ENCODE measurements at places on chromosomes 2 and 18.
A peak's percentile ranks its signal among the peaks of the same experiment; 100 is the strongest.

GRCh38 chr2:121721926-121722325 is 14.7 kb downstream of the NIFK start:
- DNase-seq, result no peak

- DNase-seq, result no peak
Observed at GRCh38 chr2:126849991-126850535, 48.6 kb upstream of the TEX51 start.

DNA sequence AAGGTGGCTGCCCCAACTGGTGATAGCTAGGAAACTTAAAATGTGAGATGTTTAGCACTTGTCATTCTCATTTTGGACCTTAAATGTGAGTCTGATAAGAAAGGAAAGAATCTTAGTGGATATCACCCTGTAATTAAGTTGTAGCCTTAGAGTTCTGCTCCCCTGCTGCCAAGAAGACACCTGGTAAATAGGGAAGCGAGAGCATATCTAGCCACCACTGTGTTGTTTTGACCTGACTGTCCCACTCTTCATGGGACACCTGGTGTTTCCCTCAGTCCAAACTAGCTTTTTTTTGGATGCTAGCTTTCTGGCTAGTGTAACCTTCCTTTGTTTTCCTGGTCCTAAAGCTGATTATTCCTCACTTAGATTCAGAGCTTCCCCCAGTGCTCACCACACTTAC is 357.6 kb downstream of the RAD51AP2 start:
- DNase-seq, result no peak

DNA sequence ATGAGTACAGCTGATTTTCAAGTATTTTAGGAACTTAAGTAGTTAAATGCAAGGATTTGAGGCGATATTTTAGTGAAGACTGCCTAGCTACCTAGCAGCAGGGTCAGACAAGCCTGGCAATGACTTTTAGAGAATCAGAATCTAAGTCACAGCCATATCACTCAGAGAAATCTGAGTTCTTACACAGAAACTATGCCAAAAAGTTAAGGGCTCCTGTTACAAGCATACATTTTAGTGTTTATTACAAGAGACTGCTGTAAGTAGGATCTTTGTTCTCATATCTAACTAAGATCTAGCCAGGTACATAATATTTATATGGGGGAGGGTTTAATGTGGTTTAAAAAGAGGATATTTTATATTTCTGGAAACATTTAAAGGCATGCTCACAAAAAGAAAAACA is 37.5 kb downstream of the MAP4K3 start:
- no peak for DNase-seq

DNA sequence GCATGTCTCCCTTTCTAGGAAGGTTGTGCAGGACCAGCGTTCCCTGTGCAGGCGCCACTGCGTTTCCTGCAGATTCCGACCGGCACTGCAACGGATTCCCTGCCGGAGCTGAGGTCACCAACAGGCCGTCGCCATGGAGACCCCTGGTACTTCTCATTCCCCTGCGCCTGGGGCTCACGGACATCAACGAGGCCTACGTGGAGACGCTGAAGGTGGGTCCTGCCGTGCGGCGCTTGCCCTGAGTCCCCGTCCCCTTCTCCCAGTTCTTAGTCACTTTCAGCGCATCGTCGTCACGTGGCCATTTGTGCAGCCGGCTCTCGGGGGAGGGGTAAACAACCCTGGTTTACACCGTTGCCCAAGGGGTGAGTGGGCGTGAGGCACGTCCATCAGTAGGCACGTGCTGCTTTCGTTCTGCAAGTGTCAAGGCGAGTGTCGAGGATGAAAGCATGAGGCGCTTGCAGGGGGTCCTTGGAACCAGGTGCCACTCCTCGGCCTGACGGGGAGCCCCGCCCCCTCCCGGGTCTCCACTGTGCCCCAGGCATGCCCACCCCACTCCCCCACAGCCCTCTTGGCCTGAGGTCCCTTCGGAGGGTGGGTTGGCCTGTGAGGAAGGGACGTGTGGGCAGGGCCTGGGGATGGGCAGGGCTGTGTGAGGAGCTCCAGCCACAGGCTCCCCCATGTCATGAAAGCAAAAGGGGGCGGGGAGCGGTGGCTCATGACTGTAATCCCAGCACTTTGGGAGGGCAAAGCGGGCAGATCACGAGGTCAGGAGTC is 19.8 kb downstream of the DTYMK start:
- no peak for DNase-seq

GRCh38 chr2:186725783-186726182 is 31.9 kb downstream of the FAM171B start:
- DNase-seq, result no peak

DNA sequence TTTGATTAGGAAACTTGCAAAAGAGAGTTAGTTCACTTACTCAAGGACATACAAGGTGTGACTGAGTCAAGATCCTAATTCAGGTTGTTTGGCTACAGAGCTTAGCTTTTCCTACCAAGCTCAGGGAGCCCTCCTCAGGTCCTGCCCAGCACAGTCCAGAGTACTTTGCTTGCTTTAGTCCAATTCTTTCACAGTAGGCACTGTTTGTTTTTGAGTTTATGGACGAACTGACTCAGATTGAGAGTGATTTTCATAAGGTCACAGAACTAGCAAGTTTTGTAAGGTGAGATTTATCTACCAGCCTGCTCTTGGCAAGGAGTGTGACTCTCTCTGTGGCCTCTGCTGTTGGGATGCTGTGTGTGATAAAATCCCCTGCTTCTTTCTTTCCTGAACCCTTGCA is 310.5 kb downstream of the PTPRM start:
- DNase-seq, result no peak

DNA sequence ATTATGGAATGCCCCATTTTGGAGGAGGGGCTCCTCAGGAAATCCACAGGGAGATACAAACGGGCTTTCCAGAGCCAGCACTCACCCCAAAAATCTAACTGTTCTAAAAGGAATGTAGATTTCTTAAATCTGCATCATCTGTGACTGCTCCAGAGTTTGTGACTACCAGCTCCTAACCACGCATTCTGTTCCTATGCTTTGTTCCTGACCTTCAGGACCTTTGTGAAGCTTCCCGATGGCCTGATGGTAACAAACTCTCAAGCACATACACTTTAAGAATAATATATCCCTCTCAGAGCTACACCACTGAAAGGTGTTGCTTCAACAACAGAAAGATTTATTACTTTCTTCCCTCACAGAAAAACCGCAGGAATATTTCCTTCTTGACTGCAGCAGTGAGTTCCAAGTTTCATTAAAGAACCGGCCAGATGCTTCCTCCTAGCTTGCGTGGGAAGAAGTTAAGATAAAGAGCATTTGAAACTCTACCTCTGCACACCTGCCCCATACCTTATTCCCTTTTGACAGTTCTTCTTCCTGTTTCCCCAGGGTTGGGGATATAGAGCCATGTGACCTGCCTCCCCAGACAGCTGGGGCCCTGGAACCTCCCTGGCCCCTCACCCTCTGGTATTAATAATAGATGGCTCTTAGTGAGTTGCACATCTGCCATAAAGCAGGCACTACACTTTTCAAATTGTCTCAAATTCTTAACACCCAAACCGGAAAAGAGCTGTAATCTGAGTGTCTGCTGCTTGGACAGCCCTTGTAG is 40.2 kb upstream of the EML4 start:
- peak; percentile 74 for DNase-seq

- no peak for DNase-seq
Observed at GRCh38 chr2:119575439-119575838, 31.2 kb downstream of the CFAP221 start.

GRCh38 chr18:66193938-66194337 is 410.0 kb downstream of the CDH19 start:
- DNase-seq, result no peak

- DNase-seq, result no peak
Observed at GRCh38 chr2:134458950-134459349, 205.1 kb downstream of the MGAT5 start.

DNA sequence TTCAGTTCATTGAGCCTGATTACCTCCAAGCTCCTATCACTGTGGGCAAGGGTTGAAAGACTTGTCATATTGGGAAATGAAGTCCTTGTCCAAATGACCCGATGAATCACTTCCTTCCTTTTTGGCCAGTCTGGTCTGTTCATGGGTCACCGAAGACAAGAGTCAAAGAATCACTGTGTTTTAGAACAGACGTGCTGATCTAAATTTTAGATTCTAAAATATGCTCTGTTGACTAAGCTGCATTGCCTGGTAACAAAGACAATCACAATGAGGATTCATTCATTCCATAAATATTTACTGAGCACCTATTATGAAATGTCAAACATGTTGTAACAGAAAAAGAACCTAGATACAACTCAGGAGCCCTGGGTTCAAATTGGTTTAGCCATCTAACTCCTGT is 99.4 kb upstream of the RND3 start:
- DNase-seq, result no peak

DNA sequence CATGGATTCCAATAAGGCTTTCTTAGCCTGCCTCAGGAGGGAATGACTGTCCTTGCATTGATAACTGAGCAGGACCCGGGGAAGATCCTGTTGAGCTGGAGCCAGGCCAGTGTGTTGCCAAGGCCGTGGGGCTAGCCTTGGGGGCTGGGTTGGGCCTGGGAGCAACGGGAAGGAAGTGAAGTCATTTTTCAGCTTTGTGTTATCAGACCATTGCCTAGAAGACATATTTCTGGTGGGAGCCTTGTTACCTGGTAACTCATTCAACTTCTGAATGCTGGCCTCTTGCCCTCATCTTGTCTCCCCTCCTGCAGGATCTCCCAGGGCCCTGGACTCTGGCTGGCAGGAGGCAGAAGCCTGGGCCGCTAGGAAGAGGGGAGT is 92.7 kb upstream of the MGAT5 start:
- no peak for DNase-seq

GRCh38 chr2:27667446-27667845 is 3.8 kb downstream of the SLC4A1AP start:
- no peak for DNase-seq

DNA sequence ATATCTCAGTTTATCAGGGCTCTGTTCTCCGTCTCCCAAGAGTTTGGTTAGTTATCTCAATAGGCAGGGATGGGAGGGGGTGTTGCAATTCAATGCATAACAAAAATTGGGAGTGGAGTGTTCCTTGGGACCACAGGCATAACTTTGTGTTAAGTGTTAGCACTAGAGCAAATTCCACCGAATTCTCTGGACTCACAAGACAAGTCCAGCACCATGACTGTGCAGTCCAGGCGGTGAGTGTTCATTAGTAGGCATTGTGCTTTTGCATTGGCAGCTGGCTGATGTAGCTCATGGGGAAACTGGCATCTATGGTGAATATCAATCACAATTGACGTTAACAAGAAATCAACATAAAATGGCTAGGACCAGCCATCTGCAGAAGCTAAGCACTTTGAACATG is 79.0 kb upstream of the CABLES1 start:
- DNase-seq, result no peak

GRCh38 chr18:36460324-36460850 is 162.9 kb downstream of the FHOD3 start:
- DNase-seq, result no peak

DNA sequence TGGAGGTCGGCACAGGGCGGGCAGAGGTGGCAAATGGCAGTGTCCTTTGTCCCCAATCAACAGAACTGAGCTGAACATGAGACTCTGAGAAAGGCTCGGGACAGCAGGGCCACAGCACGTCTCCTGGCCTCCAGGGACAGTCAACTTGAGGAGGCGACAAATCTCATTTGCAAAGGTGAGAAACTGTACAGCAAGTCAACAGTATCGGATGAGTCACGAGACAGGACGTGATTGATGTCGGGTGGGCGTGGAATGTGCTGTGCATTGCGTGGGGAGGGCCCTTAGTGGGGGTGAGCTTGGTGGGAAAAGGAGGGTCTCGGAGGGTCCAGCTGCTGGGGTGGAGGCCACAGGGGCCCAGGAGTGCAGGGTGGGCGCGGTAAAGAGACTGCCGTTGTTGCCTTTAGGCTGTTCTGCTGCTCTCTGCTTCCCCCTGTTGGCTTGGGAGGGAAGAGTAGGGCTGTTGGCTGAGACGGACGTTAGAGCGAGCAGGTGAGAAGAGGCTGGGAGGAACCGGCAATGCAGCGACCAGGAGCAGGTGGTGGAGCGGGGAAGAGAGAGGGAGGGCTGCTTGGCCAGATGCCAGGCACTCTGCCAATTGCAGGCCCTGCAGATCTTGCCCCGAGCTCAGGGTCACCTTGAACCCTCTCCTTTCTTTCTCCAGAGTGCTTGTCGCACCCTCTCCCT is 164.3 kb downstream of the BCL2 start:
- peak; percentile 84 for DNase-seq

Data from NCI-H2171 (cell line).